ENCODE measurements at places on chromosomes 4 and X.
A peak's percentile ranks its signal among the peaks of the same experiment; 100 is the strongest.

DNA sequence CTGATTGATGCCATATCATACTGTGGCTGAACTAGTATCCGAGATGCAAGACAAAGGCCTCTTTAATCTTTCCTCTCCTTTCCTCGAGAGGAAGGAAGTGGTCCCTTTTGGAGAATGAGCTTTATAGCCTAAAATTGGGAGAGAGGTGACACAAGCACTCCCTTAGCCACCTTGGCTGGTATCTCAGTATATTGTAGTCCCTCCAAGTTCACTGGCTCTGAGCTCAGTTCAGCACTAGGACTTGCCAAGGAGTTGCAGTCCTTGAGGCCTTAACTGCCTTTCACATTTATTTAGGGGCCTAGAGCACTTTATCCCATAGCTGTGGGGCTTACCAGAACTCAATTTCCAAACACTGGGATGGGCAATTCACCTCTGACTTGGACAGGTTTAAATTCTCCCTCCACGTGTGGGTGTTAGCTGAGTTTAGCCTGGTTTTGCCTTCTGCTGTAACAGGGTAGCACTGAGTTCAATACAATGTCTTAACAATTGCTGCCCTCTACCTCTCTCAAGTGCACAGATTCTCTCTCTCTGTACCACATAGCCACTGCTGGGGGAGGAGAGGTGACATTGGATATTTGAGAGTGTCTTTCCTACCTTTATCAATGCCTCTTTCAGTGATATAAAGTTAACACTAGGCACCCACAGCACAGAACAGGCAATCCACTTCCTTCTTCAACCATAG, 216.4 kb downstream of the TECRL start:
- no peak for DNase-seq

- DNase-seq = no peak
Measured at GRCh38 chr4:100872811-100873210, 355.0 kb upstream of the EMCN start.

DNA sequence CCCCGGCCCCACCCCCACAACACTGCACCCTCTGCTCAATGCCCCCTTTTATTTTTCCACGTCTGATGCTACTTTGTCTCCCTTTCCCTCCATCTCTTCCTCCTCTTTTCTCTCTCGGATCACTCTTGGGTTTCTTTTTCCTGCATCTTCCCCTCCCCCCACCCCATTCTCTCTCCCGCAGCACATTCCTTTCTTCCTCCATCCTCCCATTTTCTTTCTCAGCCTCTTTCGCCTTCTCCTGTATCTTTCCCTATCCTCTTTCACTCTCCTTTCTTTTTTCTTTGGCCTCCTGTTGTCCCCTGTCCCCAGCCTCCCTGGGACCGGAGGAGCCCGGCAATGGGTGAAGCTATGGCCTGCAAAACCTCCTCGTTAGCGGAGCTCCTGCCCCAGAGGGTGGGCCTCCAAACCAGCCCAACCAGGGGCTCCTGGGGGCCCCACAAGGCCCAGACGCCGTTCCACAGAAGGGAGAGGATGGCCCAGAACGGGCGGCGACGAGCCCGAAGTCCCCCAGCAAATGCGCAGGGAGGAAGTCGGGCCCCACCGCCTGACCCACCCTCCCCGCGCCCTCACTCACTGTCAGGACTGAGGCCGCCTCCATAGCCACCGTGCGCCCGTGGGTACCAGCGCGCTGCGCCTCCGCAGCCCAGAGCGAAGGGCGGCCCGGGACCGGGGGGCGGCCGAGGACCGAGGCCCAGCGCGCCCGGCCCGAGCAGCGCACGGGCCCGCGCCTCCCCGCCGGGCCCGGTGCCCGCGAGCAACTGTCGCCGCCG, 807 bp downstream of the HMX1 start:
- no peak for DNase-seq

- DNase-seq = peak; percentile 1
Measured at GRCh38 chrX:135505351-135505750, 15.1 kb upstream of the INTS6L start.

DNA sequence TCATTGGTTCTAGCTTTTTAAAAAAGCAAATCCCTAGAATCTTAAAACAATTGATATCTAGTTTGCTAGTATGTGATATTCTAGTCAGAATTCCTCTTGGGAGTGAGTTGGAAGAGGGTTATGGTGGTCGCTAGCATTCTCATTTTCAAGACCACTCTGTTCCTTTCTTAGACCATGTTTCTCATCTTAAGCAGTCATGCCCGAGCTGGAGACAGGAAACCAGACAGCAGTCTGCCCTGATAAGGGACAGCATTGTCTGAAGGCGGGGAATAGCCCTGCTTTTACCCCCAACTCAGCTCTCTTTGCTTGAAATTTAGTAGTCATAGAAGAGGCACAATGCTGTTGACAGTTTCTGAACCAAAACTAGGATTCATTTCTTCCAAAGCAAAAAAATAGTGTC, 5.2 kb downstream of the KLF3 start:
- DNase-seq = peak; percentile 38

- no peak for DNase-seq
Measured at GRCh38 chr4:146389561-146389960, 132.2 kb downstream of the SLC10A7 start.

DNA sequence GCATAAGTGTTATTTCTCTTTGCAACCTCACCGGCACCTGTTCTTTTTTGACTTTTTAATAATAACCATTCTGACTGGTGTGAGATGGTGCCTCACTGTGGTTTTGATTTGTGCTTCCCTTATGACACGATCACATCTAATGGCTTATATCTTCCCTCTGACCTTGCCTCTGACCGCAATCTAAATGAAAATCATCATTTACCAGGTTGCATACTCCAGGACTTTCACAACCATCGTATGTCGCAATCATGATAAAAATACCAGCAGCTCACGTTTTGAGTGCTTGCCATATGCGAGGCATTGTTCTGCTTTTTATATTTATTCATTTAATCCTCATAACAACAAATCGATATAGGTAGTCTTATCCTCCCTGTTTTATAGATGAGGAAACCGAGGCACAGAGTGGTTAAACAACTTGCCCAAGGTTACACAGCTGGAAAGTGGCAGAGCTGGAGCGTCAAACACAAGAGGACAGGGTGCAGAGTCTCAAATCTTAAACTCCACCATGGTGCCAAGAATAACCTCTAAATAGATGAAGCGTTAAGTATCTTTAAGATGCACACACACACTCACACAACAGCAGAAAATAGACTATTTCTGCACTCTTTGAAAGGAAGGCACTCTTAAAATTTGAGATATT, 102.2 kb downstream of the SEL1L3 start:
- DNase-seq = peak; percentile 23

DNA sequence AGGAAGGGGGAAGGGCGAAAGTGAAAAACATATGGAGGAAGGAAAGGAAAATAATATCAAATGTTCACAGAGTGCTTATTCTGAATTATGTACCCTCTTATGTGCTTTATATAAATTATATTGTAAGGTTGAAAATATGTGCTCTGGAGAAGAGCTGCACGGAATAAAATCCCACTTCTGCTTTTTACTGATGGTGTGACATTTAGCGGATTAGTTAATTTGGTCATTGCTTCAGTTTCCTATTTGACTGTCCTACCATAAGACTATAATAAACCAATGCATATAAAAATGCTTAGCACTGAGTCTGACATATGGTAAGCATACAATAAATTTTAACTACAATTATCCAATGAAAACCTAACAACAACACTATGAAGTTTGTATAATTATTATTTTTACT, 86.2 kb downstream of the NPFFR2 start:
- no peak for DNase-seq

GRCh38 chrX:131521824-131522223, 22.1 kb upstream of the OR13H1 start:
- no peak for DNase-seq

DNA sequence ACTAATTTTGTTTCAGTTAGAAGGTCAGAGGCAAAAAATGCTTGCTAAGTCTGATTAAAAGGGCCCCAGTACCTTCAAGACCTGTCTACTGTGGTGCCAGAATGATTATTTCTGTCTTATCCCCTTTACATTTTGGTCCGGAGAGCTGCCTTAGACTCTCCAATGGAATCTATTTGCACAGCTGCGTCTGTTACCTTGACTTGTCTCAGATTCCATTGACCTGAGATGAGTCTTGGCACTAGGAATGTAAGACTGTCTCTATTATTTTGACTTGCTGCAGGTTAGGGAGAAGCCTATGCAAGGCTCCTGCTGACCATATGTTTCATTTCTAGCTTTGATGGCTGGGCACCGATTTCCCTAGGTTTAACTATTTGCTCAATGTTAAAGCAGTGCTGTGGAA, 457.6 kb downstream of the KCTD8 start:
- DNase-seq = no peak

DNA sequence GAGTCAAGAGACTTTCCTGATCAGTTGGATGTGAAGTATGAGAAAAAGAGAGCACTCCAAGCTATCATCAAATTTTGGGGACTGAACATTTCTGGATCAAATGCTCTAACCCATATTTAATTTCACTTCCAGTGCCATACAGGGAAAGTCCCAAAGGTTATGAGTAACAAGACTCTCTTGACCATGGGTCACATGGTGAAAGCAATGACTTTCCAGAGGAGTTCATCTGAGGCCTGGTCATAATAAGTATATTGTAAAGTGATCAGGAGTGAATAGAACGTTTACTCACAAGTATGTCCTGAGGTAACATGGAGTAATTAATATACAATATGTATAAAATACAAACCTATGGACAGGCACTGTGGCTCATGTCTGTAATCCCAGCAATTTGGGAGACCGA, 40.7 kb upstream of the ARMCX5 start:
- DNase-seq = no peak

GRCh38 chr4:140059159-140059558, 94.8 kb downstream of the MAML3 start:
- DNase-seq = no peak

DNA sequence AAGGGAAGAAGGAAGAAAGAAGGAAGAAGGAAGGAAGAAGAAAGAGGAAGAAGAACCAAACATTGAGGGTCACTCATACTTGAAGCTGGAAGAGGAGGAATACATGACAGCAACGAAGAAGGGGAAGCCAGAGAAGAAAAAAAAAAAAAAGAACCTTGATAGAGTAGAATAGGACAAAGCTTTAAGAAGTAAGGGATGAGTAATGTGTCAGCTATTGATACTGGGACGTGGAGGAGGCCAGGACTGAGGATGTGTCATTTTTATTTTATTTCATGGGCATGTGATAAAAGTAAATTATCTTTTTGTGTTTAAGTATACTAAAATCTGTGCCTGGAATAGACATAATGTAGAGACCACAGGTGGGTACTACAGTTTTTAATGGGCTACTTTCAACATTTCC, 6.4 kb downstream of the EDA2R start:
- DNase-seq = peak; percentile 61

- DNase-seq = no peak
Measured at GRCh38 chrX:111917591-111917990, 41.6 kb downstream of the TRPC5OS start.

- peak; percentile 1 for DNase-seq
Measured at GRCh38 chrX:155841232-155841631, 39.9 kb upstream of the VAMP7 start.

GRCh38 chr4:79225360-79225759, 100.5 kb downstream of the NAA11 start:
- no peak for DNase-seq

DNA sequence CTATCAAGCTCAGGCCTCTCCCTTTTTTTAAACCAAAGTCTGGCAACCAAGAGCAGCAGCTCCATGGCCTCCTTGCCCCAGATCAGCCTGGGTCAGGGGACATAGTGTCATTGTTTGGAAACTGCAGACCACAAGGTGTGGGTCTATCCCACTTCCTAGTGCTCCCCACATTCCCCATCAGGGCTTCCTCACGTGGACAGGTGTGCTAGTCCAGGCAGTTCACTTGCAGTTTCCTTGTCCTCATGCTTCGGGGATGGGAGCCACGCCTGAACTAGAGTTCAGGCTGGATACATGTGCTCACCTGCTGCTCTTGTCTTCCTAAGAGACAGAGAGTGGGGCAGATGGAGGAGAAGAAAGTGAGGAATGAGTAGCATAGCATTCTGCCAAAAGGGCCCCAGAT, 21.5 kb downstream of the SLC34A2 start:
- DNase-seq = no peak

GRCh38 chrX:104565791-104566680, at the start of gene IL1RAPL2:
TSS of gene IL1RAPL2 (plus strand) at chrX:104566199.
- DNase-seq = peak; percentile 34

DNA sequence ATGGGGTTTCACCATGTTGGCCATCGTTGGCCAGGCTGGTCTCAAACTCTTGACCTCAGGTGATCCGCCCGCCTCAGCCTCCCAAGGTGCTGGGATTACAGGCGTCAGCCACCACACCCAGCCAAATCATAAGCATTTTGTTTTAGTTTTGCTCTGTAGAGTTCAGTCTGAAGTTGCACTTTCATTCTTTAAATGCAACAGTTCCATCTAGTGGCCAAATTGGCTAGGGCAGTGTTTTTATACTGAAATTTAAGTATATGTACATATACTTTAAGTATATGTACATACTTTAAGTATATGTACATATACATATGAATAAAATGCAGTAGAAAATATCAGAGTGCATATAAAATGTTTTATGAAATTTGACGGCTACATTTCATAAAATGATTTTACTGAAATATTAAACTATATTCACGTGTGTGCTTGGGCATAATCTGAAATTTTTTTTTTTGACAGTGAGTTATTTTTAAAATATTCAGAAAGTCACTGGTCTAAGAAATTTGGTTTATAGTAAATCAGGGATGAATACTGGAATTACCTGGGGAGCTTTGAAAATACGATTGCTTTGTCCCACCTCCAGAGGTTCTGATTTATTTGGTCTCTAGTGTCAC, 145.5 kb downstream of the NWD2 start:
- DNase-seq = peak; percentile 57

DNA sequence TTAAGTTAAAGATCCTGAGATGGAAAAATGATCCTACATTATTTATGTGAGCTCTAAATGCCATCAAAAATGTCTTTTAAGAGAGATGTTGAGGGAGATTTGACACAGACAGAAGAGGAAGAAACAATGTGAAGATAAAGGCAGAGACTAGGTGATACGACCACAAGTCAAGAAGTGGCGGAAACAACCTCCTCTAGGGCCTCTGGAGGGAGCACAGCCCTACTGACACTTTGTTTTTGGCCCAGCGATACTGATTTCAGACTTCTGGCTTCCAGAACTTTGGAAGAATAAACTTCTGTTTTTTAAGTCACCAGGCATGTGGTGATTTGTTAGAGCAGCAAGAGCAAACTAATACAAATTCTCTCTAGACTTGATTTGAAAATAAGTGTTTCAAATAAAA, 1216.1 kb downstream of the FSTL5 start:
- DNase-seq = no peak

GRCh38 chr4:8719421-8719820, 126.9 kb downstream of the CPZ start:
- DNase-seq = no peak

- no peak for DNase-seq
Measured at GRCh38 chr4:34066126-34066525, 2178.2 kb downstream of the ARAP2 start.

DNA sequence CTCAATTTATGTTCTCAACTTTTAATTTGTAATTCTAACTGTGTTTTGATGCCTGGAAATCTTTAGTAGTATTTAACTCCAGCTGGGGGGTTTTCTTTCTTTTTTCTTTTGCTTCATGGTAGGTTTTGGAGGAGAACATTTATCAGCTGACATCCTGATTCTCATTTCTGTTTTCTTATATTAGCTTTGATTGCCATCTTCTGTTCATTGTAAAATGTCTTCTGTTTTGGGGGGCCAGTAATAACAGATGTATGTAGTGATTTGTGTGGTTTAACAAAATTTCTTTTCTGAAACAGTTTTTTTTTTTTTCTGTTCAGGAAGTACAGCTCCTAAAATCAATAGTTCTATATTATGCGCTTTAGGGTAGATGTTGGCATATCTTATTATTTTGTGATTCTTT, 182.2 kb downstream of the GABRB1 start:
- DNase-seq = no peak

Data from GM23248 (cell line).